ENCODE measurements at places on chromosomes 7 and 10.

DNA sequence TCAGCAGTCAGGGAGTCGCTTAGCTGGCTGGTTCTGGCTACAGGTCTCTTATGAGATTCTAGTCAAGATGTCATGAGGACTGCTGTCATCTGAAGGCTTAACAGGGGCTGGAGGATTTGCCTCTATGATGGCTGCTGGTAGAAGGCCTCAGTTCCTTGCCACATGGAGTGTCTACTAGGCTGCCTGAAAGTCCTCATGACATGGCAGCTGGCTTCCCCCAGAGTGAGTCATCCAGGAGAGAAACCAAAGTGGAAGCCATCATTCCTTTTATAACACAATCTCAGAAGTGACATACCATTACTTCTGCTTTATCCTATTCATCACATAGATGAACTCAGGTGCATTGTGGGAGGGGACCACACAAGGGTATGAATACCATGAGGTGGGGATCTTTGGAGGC lies 75.1 kb downstream of the EXOC6 start:
- peak; percentile 9 for DNase-seq

DNA sequence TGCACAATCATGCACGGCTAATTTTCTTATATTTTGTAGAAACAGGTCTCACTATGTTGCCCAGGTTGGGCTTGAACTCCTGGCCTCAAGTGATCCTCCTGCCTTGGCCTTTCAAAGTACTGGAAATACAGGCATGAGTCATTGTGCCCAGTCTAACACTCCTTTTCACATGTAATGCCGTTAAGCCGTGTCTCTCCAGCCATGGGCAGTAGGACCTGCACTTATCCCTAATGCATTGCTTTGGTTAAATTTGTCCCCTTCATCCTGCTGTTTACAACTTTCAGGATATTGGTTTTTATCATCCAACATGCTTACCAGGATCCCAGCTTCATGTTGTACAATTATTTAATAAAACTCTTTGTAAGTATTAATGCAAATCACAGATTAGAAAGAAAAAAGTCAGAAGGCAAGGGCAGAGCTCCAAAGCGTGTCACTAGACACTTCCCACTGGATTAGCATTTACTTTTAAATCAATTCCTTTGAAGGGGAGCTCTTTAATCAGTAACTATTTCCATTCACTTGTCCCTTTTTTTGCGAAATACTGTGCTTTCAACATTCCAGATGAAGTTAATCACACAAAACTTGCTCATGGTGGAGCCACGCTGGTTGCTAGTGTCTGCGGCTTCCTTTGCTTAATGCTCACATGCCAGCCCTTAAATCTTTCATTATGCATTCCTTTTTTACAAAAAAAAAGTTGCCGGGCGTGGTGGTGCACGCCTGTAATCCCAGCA lies 256.0 kb upstream of the AUTS2 start:
- no peak for DNase-seq

DNA sequence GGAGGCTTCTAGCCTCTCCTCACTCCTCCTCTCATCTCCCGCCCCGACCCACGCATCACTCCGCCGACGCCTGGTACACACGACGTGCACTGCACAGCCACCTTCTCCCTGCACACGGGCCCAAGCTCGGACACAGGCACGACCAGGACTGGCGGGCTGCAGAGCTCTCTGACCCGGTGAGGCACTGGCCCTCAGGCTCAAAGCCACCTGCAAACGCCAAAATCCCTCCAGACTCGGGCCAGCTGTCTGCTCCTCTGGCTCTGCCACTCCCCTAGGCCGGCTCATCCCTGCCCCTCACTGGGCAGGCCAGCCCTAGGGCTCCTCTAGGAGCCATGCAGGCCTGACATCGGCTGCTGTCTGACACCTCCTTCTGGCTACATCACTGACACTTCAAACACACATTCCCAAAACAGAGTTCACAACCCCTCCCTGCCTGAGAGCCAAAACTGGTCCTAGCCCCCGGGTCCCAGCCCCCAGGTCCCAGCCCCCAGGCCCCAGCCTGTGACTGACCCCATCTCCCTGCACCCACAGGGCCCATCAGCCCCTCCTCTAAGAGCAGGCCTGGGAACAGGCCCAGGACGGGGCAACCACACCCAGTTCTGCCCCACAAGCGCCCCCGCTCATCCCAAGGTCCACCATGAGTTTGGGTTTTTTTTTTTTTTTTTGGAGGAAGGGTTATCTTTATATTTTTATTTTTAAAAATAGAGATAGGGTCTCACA lies 35.1 kb downstream of the MAD1L1 start:
- DNase-seq, result no peak

DNA sequence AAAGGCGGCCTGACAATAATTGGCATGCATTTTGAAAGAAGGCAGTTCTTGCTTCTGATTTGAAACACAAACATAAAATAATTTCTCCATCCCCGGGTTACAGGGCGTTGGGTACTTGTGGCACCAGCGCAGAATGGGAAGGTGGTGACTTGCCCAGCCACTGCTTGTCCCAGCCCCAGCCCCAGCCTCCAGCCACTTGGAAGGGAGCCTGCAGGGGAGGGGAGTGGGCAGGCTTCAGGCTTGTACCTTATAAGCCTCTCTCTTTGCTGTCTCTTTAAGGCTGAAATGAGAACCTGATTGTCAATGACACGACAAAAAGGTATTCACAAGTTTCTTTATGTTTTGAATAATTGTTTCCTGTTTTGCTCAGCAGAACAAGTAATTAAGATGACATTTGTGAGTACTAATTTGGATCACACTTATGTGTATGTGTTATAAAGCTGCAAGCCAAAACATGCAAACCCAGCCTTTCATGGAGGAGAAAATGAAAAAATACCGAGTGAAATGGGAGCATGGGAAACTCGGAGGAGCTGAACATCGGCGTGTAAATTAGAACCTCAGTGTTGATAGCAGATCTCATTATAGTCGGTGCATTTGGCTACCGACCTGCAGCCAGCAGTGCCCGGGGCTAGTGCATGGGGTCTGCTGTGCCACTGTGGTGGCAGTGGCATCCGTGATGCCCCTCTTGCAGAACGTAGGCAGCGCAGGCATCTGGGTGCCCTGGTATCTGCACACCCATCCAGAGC lies 129.9 kb downstream of the EBF3 start:
- DNase-seq, result no peak

DNA sequence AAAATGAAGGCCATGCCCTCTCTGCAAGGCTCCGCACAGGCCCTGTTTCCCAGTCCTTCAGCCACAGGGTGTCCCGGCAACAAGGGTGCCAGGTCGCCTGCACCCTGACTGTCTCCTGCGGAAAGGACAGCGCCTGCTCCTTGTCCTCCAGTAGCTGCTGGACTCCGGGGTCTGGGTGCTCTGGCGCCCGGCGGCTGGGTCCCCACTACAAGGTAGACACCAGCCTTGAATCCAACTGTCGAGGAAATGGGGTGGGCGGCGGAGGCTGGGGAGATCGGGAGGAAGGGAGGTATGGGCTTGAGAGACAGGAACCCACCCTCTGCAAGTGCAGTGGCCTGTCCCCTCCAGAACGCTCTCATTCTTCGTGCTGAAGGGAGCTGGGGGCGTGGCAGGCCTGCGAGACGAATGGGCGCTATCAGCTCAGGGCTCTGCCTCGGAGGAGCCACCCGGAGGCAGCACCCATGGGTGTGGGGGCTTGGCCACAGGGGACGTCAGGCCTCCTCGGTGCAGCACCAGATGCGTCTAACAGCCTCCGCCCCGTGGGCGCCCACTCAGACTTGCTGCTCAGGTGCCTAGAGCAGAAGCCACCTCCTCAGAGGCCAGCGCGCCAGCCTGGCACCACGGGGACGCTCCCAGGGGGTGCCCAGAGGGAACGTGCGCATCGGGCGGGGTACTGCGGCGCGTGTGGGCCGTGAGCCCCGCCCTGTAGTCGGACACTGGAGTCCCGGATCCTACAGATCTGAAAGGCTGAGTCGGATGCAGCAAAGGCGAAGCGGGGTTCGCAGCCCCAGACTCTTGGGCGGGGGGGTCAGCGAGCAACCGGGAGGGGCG lies 15.6 kb downstream of the ADAM8 start:
- peak; percentile 39 for DNase-seq

DNA sequence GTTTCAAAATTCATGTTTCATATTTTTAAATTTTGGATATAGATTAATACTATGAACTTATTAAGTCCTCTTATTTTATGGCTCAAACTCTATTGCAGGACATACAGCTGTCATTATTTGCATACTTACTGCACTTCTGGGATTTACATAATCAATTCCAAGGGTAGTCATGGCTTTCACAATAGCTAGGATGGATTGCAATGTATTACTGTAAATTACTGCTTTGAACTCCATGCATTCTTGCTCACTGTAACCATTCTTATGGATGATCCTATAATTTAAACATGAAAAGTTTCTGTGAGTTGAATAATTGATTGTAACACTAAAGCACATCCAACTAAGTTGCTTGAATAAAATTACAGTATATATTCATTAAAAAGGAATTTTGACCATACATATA lies 23.5 kb downstream of the GNAT3 start:
- DNase-seq, result peak; percentile 14

GRCh38 chr7:86558680-86559501 lies 84.8 kb upstream of the GRM3 start:
- no peak for DNase-seq

- DNase-seq, result peak; percentile 78
These were observed 114.8 kb downstream of the JAZF1 start for GRCh38 chr7:28065721-28066285.

- DNase-seq, result peak; percentile 95
These were observed 83.6 kb downstream of the KMT2E start for GRCh38 chr7:105097619-105098018.

- DNase-seq, result no peak
These were observed 1.6 kb downstream of the CYP2W1 start for GRCh38 chr7:984361-985126.

GRCh38 chr10:114642729-114643128 lies 15.3 kb downstream of the ABLIM1 start:
- no peak for DNase-seq

DNA sequence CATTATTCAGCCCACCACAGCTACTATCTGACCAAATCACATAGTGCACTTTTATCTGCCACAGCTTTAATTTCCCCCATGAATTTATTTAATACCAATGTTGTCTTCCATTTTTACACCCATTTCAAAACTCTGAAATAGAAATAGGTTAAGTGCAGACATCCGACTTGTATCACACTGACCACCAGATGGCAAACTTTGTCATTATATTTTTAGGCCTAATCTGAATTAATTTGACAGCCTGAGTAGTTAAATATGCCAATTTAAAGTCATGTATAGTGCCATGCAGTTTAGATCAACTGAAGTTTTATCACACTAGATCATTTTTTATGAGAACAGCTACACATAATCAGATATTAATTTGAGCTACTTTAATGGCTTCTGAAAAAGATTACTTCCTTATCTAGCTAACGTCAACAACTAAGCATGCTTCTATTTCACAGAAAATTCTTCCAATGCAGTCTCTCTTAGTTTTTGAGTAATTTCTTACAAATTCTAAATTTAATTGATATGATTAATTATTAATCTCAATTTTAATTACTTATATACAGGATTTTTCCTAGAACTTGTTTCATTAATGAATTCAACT lies 566.4 kb downstream of the GFRA1 start:
- peak; percentile 47 for DNase-seq

DNA sequence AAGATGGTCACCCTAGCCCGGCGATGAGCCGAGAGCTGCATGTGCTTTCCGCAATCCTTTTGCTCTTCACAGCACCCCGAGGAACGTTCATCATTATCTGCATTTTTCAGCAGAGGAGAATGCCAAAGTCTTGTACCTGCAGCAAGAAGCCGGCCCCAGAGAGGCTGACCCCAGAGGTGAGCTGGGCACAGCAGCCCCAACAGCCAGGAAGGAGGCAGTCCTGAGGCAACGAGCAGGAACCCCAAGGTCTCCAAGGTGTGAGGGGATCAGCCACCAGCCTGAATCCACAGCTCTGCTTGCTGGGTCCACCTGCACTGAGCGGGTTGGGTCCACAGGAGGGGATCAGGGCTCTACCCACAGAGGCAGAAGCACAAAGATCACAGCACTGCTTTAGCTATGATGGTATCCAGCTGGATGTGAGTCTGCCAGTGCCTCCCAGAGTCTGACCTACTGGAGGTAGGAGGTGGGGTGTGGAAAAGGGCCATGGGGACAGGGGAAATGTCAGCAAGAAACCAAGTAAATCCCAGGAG lies 16.8 kb upstream of the GDF10 start:
- no peak for DNase-seq

DNA sequence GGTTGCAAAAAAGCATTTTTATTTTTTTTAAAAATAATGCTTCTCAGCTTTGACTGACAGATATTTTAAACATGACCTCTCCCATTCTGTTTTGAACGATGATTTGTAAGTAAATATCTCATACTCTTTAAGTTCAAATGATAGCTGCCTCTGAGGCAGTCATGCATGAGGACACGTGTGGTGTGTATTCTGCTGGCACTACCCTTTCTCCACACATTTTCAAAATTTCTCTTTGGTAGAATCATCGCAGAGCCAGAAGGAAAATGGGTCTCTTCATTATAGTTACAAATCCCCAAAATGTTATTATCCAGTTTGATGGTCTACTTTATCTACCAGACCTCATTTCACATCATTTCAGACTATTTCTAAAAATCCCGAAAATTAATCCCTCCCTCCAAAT lies 55.1 kb downstream of the FZD1 start:
- no peak for DNase-seq

DNA sequence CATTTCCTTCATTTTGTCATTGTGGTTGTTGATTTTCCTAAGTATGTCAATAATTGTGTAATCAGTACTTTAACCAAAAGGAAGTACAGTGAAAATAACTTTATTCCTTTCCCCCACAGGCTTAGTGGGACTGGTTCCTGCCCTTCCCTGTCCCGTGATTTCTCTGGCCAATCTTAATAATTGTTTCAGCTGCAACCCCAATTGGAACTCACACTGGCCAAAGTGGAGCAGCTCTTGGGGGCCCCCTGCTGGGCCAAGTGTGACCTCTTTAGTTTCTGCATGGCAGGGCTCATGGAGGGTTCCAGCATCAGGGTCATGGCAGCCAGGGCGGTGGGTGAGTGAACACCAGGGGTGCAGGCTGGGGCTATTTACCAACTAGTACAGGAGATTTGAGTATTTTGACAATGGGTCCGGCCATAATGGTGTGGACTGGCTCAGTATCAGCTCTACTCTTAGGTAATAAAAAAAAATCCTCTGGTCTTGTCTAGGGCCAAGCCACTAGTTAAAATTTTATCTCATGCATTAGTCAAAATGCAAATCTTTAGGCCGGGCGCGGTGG lies 31.7 kb downstream of the CYCS start:
- peak; percentile 81 for DNase-seq

DNA sequence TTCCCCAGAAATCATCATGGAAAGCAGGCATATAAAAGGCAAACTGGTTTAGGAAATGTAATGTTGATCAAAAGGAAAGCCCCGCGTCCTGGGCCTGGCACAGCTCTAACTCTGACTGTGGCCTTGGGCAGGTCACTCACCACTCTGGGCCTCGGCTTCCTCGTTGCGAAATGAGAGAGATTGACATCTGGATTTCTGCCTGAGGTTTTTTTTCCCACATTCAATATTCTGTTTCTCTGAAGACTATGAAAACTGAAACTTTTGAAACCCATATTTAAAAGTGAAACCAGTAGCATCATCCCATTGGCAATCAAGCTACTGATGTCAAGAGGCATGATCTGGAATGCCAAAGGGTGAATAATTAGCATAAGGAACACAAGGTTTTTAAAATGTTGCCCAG lies 369.7 kb upstream of the NPVF start:
- no peak for DNase-seq

- peak; percentile 36 for DNase-seq
These were observed 520 bp upstream of the WNT2 start for GRCh38 chr7:117323305-117323850.
